ENCODE measurements at places on chromosomes 4 and X.

- no peak overlapping the region for H3K4me3 ChIP-seq
- DNase-seq: no peak
- no peaks in the 10 kb centered on the region for H3K4me1 ChIP-seq
Observed at GRCh38 chrX:123155327-123155726, 28.8 kb upstream of the GRIA3 start.

GRCh38 chr4:74368596-74368995, 3.7 kb downstream of the EREG start:
- H3K36me3 ChIP-seq: no peaks in the 10 kb centered on the region
- DNase-seq: no peak
- H3K4me1 ChIP-seq: peaks cover 18% of the 10 kb centered on the region
- peaks cover 51% of the 10 kb centered on the region for H3K27me3 ChIP-seq
- no peak overlapping the region for H3K27ac ChIP-seq

DNA sequence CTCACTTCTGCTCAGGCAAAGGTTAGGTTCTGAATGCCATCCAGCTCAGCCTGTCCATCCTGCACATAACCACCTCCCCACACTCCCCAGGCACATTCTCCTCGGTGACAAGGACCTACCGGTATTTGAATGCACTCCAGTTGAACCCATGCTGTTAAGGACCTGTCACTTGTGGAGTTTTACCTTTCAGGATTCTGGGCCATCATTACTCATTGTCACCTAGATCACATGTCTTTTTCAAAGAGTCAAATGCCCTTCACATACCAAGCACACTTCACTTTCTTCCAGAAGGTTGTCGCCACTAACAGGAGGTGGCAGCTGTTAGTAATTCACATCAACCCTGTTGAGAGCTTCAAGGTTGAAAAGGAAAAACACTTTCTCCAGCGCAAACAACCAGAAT, 218.3 kb downstream of the SOWAHB start:
- DNase-seq: no peak
- no peak overlapping the region for H3K4me3 ChIP-seq
- no peak overlapping the region for H3K27ac ChIP-seq
- peaks cover 45% of the 10 kb centered on the region for H3K36me3 ChIP-seq
- H3K4me1 ChIP-seq: peaks cover 44% of the 10 kb centered on the region

GRCh38 chrX:15505101-15505500, 4.5 kb downstream of the BMX start:
- no peak overlapping the region for H3K27ac ChIP-seq
- no peaks in the 10 kb centered on the region for H3K36me3 ChIP-seq
- H3K4me3 ChIP-seq: no peak overlapping the region

- no peak overlapping the region for H3K27ac ChIP-seq
- H3K27me3 ChIP-seq: no peaks in the 10 kb centered on the region
- H3K4me1 ChIP-seq: no peaks in the 10 kb centered on the region
- no peak overlapping the region for H3K4me3 ChIP-seq
Observed at GRCh38 chr4:118289794-118290193, 63.0 kb downstream of the PRSS12 start.

DNA sequence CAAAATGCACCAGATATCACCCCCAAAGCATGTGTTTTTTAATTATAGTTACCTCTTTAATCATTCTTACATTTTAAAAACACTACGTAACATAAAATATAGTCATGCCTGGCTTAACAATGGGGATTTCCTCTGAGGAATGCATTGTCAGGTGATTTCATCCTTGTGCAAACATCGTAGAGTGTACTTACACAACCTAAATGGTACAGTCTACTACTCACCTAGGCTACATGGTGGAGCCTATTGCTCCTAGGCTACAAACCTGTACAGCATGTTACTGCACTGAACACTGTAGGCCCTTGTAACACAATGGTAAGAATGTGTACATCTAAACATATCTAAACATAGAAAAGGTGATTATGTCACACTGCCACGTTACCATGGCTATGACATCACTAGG, 208.6 kb downstream of the SPOCK3 start:
- H3K27ac ChIP-seq: no peak overlapping the region
- H3K4me3 ChIP-seq: no peak overlapping the region
- H3K27me3 ChIP-seq: no peaks in the 10 kb centered on the region
- no peaks in the 10 kb centered on the region for H3K36me3 ChIP-seq

DNA sequence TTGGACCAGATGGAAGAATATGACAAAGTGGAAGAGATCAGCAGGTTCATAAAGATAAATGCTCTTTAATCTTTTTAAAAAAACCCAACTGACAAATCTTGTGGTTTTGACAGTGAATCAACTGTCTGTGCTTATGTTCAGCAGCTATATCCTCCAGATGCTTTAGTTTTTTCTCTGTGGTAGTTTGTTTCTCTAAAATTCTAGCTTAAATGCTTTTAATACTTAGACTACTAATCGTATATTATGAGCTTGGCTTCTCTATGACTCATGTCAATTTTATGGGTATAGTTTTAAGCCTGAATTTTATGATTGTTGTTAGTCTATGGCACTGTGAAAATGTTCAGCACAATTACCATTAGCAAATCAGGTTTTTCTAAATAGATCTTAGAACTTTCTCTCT, 12.9 kb downstream of the HHIP start:
- H3K4me3 ChIP-seq: no peak overlapping the region
- no peak overlapping the region for H3K27ac ChIP-seq
- DNase-seq: no peak
- H3K4me1 ChIP-seq: no peaks in the 10 kb centered on the region

DNA sequence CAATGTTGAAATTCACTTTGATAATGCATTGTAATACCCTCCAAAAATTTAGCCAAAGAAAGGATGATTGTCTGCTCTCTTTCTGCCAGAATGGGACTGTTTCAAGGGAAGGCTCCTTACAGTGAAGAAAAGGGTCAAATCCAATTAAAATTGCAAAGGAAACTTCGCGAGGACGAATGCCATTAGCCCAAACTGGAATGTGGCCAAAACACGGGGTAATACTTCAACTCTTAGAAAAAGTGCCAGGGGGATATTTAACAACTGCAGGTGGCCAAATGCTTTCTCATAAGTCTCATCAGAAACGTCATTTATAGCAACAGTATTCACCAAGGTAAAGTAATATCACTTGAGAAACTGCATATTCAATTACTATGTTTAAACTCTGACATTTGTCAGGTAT, 29.0 kb downstream of the NKX3-2 start:
- H3K27me3 ChIP-seq: peaks cover 41% of the 10 kb centered on the region
- H3K36me3 ChIP-seq: no peaks in the 10 kb centered on the region
- H3K4me3 ChIP-seq: no peak overlapping the region
- no peak overlapping the region for H3K27ac ChIP-seq
- H3K4me1 ChIP-seq: peaks cover 8% of the 10 kb centered on the region

- H3K4me3 ChIP-seq: peak overlapping the region; percentile 32
- H3K4me1 ChIP-seq: peaks cover 41% of the 10 kb centered on the region
- no peaks in the 10 kb centered on the region for H3K27me3 ChIP-seq
- H3K36me3 ChIP-seq: no peaks in the 10 kb centered on the region
Observed at GRCh38 chr4:145731028-145731427, 51.1 kb downstream of the C4orf51 start.
